ENCODE measurements at places on chromosomes 12 and 14.
A peak's percentile ranks its signal among the peaks of the same experiment; 100 is the strongest.

GRCh38 chr12:109098183-109098604 lies 797 bp downstream of the UNG start:
- peak overlapping the region; percentile 43 for H3K27ac ChIP-seq
- DNase-seq, result no peak
- H3K4me1 ChIP-seq, result peaks cover 37% of the 10 kb centered on the region

GRCh38 chr12:47881826-47882427 lies 22.9 kb downstream of the VDR start:
- DNase-seq, result no peak
- H3K36me3 ChIP-seq, result peaks cover 25% of the 10 kb centered on the region
- H3K27ac ChIP-seq, result peak overlapping the region; percentile 83
- peaks cover 63% of the 10 kb centered on the region for H3K4me1 ChIP-seq
- H3K27me3 ChIP-seq, result no peaks in the 10 kb centered on the region
- H3K4me3 ChIP-seq, result peak overlapping the region; percentile 25

- no peak overlapping the region for H3K27ac ChIP-seq
- H3K4me1 ChIP-seq, result no peaks in the 10 kb centered on the region
- no peaks in the 10 kb centered on the region for H3K27me3 ChIP-seq
- no peak for DNase-seq
- H3K4me3 ChIP-seq, result no peak overlapping the region
These were observed 89.1 kb upstream of the CNOT2 start for GRCh38 chr12:70154087-70154638.

- H3K36me3 ChIP-seq, result peaks cover 22% of the 10 kb centered on the region
- no peak overlapping the region for H3K4me3 ChIP-seq
- no peak for DNase-seq
- H3K27ac ChIP-seq, result no peak overlapping the region
- H3K4me1 ChIP-seq, result peaks cover 17% of the 10 kb centered on the region
- H3K27me3 ChIP-seq, result no peaks in the 10 kb centered on the region
These were observed 97.7 kb downstream of the ETV6 start for GRCh38 chr12:11746940-11747716.

Measured in activated naive CD4-positive, alpha-beta T cell treated with anti-CD3 and anti-CD28 coated beads, Interleukin-2, amount 10 ng/mL, durations not matched to agents 7 days and 5 days (primary cell).